T47D (cell line): ENCODE measurements at places on chromosomes 7 and 10.

GRCh38 chr7:80661729-80662128, 23.3 kb downstream of the CD36 start:
- DNase-seq = no peak

DNA sequence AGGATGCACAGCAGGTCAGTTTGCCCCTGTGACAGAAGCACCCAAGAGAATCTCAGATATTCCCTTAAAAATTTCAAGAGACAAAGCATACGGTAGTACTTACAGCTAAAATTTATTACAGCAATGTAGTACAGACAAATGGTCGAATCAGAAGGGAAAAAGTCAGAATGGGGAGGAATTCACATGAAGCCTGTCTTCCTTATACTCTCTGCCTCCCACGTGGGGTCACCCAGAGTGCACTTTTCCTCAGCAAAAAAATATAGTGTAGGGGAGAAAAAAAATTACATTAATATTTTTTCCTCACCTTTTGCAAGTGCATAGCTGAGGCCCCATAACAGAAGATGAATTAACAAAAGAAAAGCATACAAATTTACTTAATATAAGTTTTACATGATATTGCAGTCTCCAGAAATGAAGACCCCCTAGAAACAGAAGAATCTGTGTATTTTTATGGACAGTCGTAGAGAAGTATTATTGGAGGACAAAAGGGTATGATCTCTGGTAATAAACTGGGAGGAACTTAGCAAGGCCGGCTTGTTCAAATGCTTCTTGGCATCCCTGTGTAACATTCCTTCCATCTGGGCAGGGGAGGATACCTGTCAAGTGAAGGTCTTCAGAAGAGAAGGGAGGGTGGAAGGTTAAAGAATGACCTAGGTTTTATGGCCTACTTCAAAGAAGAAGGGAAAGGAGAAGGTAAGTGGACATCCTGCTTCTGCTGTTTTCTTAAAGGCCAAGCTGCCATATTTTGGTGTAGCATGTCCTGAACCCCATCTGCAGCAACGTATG, 270.6 kb upstream of the MAGI2 start:
- no peak for DNase-seq

DNA sequence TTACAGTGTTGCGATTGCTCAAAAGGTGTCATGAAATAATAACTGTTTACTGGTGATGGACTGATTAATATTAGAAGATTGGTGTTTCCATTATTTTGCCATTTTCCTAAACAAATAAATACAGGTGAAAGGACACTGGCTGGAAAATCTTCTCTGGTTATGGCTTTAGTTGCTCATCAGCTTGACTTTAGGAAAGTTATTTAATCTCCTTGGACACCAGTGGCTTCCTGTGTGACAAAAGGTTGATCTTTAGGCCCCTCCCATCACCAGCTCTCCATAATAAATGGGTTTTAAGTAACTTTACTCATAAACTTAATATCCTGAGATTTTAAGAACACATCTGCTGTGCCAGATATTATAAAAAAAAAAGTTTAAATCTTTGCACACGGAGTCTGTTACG, 737 bp downstream of the CABCOCO1 start:
- no peak for DNase-seq

- no peak for DNase-seq
Observed at GRCh38 chr7:114759347-114760062, 162.4 kb upstream of the MDFIC start.

- DNase-seq = no peak
Observed at GRCh38 chr7:26995666-26996065, 100.1 kb downstream of the HOXA1 start.

DNA sequence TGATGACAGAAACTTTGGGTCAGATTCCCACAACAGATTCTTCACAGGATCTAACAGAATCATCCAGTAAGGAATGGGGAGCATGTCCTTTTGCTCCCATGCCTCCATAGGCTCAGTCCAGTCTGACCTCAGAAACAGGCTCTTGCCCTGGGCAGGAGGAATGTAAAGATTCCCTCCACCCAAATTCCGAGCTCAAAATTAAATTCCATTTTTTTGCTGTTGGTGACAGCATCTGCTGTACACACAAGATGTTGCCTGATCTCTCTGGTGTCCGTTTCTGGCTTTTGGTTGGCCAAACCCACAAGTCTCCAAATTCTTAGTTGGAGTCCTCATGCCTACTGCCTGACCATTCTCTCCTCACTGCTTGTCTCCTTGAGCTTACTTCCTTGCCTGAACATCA, 53.7 kb downstream of the SEM1 start:
- DNase-seq = no peak

GRCh38 chr7:102843850-102844249, 69.0 kb upstream of the LRRC17 start:
- DNase-seq = no peak

DNA sequence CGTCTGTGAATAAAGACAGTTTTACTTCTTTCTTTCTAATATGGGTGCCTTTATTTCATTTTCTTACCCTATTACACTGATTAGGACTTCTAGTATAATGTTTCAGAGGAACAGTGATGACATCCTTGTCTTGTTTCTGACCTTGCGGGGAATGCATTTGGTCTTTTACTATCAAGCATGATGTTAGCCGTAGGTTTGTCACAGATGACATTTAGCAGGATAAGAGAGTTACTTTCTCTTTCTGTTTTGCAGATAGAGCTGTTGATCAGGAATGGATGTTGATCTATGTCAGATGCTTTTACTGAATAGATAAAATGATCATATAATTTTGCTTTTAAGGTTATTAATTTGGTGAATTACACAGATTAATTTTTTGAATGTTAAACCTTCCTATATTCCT, 6.6 kb upstream of the IGFBP3 start:
- DNase-seq = no peak

DNA sequence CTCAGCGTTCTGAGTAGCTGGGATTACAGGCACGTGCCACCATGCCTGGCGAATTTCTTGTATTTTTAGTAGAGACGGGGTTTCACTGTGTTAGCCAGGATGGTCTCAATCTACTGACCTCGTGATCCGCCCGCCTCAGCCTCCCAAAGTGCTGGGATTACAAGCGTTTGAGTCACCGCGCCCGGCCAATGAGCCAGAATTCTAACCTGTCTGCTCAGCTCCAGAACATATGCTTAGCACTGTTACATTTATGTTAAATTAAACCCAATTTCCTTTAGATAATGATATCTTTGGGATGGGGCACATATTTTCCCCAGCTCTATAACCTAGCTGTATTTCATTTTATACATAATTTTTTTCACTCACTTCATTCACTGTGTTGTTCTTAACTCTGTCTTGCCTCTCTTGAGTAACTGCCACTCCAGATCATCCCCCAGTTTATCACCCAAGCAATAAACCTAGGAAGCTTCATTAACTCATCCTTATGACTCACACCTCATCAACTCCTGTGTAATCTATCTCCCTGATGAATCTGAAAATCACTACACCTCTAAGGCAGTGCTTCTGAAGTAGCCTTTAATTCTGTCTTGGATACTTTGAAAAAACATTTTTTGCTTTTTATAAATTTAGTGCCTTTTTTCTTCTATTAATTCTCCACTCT, 559.7 kb upstream of the ZWINT start:
- no peak for DNase-seq

- DNase-seq = no peak
Observed at GRCh38 chr10:49621561-49621960, 7.7 kb downstream of the CHAT start.

GRCh38 chr7:91228327-91228726, 35.9 kb upstream of the FZD1 start:
- DNase-seq = no peak

DNA sequence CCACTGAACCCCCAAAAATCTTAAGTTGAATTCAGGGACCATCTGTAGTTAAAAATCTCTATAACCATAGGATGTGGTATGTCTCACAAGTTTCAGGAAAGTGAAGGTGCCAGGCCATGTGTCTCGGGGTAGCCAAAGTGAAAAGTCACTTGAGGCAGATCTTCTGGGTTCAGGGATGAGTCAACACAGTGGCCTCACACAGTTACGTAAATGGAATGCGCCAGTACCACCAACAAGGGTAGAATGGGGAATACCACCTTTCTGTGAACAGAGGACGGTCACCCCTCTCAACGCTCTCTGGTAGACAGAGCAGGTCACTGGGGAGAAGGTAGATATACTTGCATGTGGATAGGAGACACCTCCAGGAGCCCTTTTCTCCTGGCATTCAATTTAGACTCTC, 71.4 kb downstream of the ELMO1 start:
- DNase-seq = no peak

GRCh38 chr7:28130277-28130676, 50.3 kb downstream of the JAZF1 start:
- DNase-seq = no peak
